ENCODE measurements at places on chromosomes 7 and 10.

- no peak for DNase-seq
Measured at GRCh38 chr7:14687777-14688176, 214.8 kb downstream of the DGKB start.

- peak; percentile 43 for DNase-seq
Measured at GRCh38 chr7:151245360-151246101, 3.0 kb downstream of the SMARCD3 start.

DNA sequence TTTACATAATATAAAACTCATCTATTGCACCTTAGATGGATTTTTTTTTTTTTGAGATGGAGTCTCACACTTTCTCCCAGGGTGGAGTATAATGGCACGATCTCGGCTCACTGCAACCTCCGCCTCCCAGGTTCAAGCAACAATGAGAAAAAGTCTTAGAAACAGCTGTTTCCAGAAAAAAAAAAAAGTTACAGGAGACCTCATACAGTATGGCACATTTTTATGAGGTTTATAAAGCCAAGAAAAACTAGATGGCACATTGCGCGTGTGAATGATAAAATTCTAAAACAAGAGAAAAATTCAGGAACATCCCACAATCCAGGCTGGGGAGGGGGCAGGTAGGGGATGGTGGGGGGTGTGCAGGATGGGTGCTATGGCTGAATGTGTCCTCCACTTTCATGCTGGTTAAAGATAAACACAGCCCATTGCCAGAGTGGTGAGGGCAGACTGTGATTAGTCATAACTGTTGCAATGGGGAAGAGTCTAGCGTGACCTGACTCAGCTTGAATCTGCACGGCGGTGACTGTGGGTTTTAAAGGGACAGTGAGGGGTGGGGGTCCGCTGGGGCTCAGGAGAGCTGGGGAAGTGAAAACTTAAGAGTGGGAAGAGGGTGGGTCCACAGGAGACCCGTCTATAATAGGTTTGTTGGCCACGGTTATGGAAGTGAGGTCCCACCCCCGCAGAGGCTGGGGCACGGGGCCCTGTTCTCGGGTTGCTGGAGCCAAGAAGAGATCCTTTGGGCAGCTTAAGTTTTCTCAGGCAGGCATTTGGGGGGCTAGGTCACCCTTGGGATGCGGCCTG, 11.9 kb upstream of the LRRC27 start:
- no peak for DNase-seq

- no peak for DNase-seq
Measured at GRCh38 chr10:72626444-72626754, 520 bp upstream of the MICU1 start.

GRCh38 chr7:67890316-67890715, 893.7 kb downstream of the TYW1 start:
- DNase-seq: no peak
